RCC 7860 (cell line): ENCODE measurements at places on chromosomes 7 and 10.
A peak's percentile ranks its signal among the peaks of the same experiment; 100 is the strongest.

DNA sequence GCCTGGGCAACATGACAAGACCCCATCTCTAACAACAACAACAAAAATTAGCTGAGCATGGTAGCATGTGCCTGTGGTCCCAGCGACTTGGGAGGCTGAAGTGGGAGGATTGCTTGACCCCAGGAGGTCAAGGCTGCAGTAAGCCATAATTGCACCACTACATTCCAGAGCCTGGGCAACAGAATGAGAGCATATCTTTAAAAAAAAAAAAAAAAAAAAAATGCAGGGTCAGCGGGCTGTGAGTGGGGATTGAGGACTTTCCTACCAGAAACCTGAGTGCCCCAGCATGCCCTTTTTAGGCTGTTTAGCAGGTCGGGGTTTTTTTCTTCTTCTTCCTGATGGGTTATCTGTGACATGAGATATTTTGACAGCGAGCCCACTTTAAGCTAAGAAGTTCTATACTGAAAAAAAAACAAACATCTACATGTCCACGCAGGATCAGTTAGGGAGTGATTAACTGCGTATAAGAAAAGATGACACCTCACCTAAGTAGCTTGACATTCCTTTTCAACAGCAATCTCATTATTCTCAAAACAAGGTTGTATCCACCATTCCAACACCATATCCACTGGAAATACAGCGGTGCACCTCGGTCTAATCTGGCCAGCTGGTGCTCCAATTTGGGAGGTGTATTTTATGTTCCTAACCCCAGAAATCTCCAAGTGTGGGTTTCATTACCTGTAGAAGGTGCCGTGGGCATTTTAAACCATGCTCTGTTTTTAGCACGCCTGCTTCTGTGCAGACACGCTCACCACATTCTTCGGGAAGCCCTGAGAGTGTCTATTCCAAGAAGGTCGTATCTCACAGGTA, 13.8 kb upstream of the RFC2 start:
- DNase-seq = peak; percentile 17

DNA sequence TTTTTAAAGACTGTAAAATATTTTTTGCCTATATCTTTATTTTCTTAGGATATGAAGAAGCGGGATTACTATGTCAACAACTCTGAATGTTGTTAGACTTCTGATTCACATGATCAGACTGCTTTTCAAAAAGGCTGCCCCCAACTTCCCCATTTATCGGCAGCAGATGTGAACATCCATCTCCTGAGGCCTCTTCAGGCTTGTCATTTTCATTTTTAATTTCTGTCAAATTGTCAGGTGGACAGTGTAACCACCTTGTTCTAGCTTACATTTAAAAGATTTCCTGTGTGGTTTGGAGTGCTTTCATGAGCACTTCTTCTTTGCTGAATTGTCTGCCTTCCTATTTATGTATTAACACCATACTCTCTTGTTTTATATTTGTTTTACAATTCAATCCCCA, 78.8 kb upstream of the GSDME start:
- no peak for DNase-seq

GRCh38 chr10:43734716-43735115, 86.0 kb upstream of the ZNF32 start:
- DNase-seq = no peak

DNA sequence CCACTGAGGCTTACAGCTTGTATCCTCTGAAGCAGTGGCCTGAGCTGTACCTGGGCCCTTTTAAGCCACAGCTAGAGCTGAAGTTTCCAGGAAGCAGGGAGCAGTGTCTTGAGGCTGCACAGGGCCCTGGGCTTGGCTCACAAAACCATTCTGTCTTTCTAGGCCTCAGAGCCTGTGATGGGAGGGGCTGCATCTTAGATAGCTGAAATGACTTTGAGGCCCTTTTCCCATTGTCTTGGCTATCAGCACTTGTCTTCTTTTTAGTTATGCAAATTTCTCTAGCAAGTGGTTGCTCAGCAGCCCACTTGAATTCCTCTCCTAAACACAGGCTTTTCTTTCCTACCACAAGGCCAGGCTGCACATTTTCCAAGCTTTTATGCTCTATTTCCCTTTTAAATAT, 864.2 kb downstream of the REEP3 start:
- no peak for DNase-seq

DNA sequence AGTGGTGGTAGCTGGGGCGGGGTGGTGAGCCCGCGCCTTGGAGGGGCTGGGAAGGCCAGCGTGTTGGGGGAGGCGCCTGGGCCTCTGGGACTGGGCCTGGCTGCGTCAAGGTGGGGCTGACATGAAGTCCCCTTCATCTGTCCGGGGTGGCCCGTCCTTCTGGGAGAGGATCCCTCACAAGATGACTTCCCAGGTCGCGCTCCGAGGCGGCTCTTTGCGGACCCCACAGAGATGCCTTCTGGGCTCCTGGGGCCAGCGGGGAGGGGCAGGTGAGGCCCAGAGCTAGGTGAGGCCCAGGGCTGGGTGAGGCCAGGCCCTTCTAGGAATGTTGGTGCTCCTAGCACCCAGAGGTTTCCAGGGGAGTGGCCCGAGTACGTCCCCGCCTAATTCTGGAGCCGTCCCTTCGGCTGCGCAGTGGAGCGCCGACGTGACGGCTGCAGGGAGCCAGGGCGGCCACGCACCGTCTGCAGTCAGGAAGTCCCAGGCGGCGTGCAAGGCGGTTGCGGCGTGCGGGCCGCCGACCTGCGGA, 58.2 kb upstream of the NUPR2 start:
- DNase-seq = no peak

- no peak for DNase-seq
Measured at GRCh38 chr7:17832820-17833355, 107.4 kb downstream of the SNX13 start.

DNA sequence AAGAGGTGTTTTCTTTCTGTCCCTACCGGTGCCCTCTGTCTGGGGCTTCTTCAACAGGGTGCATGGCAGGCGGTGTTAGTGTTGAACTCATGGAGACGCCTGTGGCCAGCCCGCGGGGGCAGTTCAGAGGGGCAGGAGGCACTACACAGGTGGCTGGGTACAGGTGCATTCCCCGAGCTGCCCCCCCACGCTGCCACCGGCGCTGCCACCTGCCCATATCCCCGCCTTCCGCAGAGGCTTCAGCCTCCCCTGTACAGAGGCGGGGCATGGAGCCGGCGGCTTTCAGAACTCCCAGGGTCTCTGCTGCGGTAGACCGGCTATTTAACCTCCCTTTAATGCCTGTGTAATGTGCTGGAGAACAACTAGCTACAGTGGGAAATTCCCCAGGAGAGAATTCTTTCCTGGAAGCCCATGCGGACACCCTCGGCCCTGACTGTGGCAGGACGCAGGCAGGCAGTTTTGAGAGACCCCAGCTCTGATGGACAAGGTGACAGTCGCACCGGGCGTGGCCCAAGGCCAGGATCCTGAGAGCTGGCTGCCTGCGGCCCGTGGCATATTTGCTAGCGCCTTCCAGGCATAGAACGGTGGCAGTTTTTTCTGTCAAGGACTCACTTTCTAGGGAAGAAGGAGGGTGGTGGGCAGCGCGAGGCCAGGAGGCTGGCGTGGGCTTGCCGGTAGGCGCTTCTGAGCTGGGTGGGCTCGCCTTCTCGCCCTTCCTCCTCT, 53.7 kb upstream of the ZNF32 start:
- no peak for DNase-seq

- DNase-seq = no peak
Measured at GRCh38 chr10:22344249-22344648, 1.0 kb upstream of the SPAG6 start.

DNA sequence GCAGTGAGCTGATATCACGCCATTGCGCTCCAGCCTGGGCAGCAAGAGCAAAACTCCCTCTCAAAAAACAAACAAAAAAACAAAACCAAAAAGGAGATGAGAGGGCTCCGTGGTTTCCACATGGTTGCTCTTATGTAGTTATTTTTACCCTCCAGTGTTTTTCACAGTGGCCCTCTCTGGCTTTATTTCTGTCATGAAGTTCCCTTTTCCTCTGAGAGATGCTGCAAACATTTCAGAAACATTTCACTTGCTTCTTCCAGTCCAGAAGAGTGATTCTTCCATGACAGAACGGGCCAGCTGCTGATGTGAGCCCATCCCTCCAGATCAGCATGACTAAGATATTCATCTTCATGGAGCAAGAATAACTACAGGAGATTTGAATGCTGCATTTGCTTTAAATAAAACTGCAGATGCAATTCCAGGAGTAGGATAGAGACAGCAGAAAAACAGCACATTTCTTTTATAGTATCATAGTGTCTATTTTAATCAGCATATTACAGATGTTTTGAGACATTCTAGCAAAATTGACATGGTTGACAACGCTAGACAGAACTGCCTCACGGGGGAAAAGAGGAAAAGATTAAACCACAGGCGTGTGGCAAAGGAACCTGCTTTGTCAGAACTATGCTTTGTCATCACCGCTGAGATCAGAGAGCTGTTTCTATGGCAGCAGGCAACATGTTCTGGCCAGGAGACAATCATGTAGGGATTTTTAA, 40.3 kb downstream of the NRCAM start:
- peak; percentile 92 for DNase-seq

GRCh38 chr7:158248816-158249215, 338.8 kb downstream of the PTPRN2 start:
- no peak for DNase-seq

DNA sequence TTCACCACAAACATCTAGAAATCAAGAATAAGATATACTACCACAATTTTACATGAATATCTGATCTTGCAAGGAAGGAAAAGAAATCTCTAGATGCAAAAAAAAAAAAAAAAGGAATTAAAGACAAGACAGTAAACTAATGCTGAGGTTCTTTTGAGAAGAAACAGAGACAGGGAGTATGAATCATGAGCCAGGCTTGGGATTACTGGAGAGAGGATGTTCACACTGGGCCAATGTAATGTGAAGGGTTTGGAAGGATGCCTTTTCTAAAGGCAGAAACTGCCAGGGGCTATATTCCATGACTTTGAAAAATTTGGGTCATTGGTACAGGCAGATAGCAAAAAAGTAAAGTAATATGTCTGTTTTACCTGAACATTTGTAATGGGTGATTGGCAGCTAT, 573.0 kb upstream of the IGFBP3 start:
- DNase-seq = no peak
